ENCODE measurements at places on chromosomes 7 and 10. TPM values are rescaled to one million over a fixed set of nuclear protein-coding genes. Genes with fewer than 3 reads are reported as not detected.

CDK6 gene
- 29.1 TPM for total RNA-seq

SLC29A4 gene
- total RNA-seq, result 120 TPM

AVPI1 gene
- 4.3 TPM for total RNA-seq

ZNF239 gene
- total RNA-seq, result 12.3 TPM

TMEM72 gene
- 1.5 TPM for total RNA-seq

POM121L12 gene
- total RNA-seq, result not detected

TLL2 gene
- total RNA-seq, result 0.60 TPM

CHST3 gene
- total RNA-seq, result 12.9 TPM

TMEM196 gene
- total RNA-seq, result 0.55 TPM

PTF1A gene
- total RNA-seq, result 50.7 TPM

IFIT1B gene
- not detected for total RNA-seq

TMEM130 gene
- 0.20 TPM for total RNA-seq

OR6B1 gene
- not detected for total RNA-seq

LIPN gene
- total RNA-seq, result not detected

AOAH gene
- 1.00 TPM for total RNA-seq

GPER1 gene
- total RNA-seq, result 0.64 TPM

PNLIP gene
- not detected for total RNA-seq

GCK gene
- 4.9 TPM for total RNA-seq

CTTNBP2 gene
- total RNA-seq, result 14.0 TPM

TMEM229A gene
- total RNA-seq, result not detected

NPVF gene
- total RNA-seq, result not detected

FZD8 gene
- 27.4 TPM for total RNA-seq

HOXA13 gene
- not detected for total RNA-seq

FFAR4 gene
- total RNA-seq, result 0.13 TPM

ZNF716 gene
- total RNA-seq, result not detected
